H9 (cell line): ENCODE measurements at places on chromosomes 1 and 21. TPM values are rescaled to one million over a fixed set of nuclear protein-coding genes. Genes with fewer than 3 reads are reported as not detected.

DNA sequence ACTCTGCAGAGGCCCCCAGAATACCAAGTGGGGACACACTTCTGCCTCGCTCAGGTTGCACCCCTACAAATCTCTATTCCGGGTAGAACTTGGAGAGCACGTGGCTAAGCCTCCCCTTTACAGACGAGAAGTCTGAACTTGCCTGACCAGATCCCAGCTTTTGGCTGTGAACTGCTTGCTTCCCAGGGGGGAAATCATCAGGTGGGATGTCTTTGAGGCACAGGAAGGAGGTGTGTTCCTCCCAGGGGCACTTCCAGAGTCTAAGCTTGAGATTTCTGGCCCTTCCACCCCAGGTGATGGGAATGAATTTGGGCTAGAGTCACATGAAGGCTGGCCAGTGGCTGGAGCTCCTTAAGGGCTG lies 1.3 kb upstream of the S100A3 start:
- H3K36me3 ChIP-seq, result no peaks in the 10 kb centered on the region
- peaks cover under 1% of the 10 kb centered on the region; the same call in 1 of the 2 replicates for H3K4me1 ChIP-seq
- no peaks in the 10 kb centered on the region for H3K27me3 ChIP-seq
- H3K27ac ChIP-seq, result no peak overlapping the region

Gene GPR25
- total RNA-seq, result not detected in 2 replicates

Gene OR2T2
- not detected in 2 replicates for total RNA-seq

Gene LRRC38
- total RNA-seq, result 0.72 and 0.86 TPM in 2 replicates

DNA sequence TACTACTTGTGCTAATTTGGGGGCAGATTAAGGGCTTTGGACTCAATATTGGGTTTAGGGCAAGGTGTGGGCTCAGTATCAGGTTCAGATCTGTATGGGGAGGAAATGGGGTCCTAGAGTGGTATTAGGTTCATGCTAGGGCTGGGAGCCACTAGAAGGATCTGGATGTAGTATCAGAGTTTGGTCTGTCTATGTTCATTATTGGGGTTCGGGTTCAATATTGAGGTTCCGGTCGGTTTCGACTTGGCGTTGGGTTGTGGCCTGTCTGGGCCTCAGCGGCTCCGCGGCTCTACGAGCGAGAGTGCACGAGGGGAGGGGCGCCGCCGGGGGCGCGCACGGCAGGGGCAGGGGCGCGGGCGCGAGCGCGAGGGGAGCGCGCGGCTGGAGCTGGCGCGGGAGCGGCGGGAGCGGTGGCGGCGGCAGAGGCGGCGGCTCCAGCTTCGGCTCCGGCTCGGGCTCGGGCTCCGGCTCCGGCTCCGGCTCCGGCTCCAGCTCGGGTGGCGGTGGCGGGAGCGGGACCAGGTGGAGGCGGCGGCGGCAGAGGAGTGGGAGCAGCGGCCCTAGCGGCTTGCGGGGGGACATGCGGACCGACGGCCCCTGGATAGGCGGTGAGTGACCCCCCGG lies at the start of gene PTPRF:
PTPRF (plus strand) TSS at position 401 of the 624 bp plus-strand sequence. CDS start 14,193 bp downstream, outside the sequence.
- H3K36me3 ChIP-seq, result peaks cover 6% of the 10 kb centered on the region
- H3K27ac ChIP-seq, result no peak within 1 kb of the TSS
- H3K4me1 ChIP-seq, result peaks cover 6% of the 10 kb centered on the region; the same call in 1 of the 2 replicates

- peak; percentile 50 for DNase-seq
- H3K27ac ChIP-seq, result no peak overlapping the region
- no peaks in the 10 kb centered on the region for H3K27me3 ChIP-seq
- no peaks in the 10 kb centered on the region for H3K36me3 ChIP-seq
- H3K4me1 ChIP-seq, result no peaks in the 10 kb centered on the region; the same call in 1 of the 2 replicates
- no peak overlapping the region for H3K4me3 ChIP-seq
Observed at GRCh38 chr1:165397944-165398343, 41.4 kb upstream of the LMX1A start.

- H3K4me3 ChIP-seq, result no peak overlapping the region
- H3K27ac ChIP-seq, result no peak overlapping the region
- peak; percentile 57 for DNase-seq
- H3K36me3 ChIP-seq, result peaks cover 7% of the 10 kb centered on the region
Observed at GRCh38 chr1:2237773-2238172, 9.7 kb downstream of the SKI start.

Gene RNU1-4
- 1,874 and 2,051 TPM in 2 replicates for total RNA-seq

Gene TMEM81
- total RNA-seq, result 2.8 and 3.0 TPM in 2 replicates

- 0 out of 3 replicates have a peak, but pooled peaks cover 2% of the 10 kb centered on the region for H3K36me3 ChIP-seq
- H3K27me3 ChIP-seq, result no peaks in the 10 kb centered on the region
- H3K4me3 ChIP-seq, result no peak overlapping the region
Observed at GRCh38 chr21:29504751-29505321, 206.1 kb downstream of the BACH1 start.

Gene TMEM35B
- total RNA-seq, result 6.9 and 7.7 TPM in 2 replicates

- no peaks in the 10 kb centered on the region for H3K27me3 ChIP-seq
- peaks cover 33% of the 10 kb centered on the region for H3K36me3 ChIP-seq
- peak within 1 kb of the TSS; percentile 91 for H3K27ac ChIP-seq
- peaks cover 2% of the 10 kb centered on the region; the same call in 1 of the 2 replicates for H3K4me1 ChIP-seq
- DNase-seq, result peak; percentile 95
- H3K4me3 ChIP-seq, result peak within 1 kb of the TSS; percentile 100
Observed at GRCh38 chr1:149927563-149928400, at the start of gene SF3B4. SF3B4 (minus strand) TSS chr1:149927803; CDS start chr1:149927759, 44 bp downstream.

- no peak overlapping the region for H3K27ac ChIP-seq
- peaks cover 2% of the 10 kb centered on the region; the same call in 1 of the 2 replicates for H3K4me1 ChIP-seq
- no peaks in the 10 kb centered on the region for H3K36me3 ChIP-seq
- peak; percentile 53 for DNase-seq
- no peaks in the 10 kb centered on the region for H3K27me3 ChIP-seq
Observed at GRCh38 chr1:85230305-85230977, 29.0 kb downstream of the C1orf52 start.

GRCh38 chr1:70856201-70856600 lies 191.4 kb downstream of the PTGER3 start:
- H3K4me1 ChIP-seq, result no peaks in the 10 kb centered on the region; the same call in 1 of the 2 replicates
- no peaks in the 10 kb centered on the region; the same call in 2 of the 3 replicates for H3K36me3 ChIP-seq
- H3K27ac ChIP-seq, result no peak overlapping the region
- DNase-seq, result no peak

Gene KRTAP10-3
- not detected in 2 replicates for total RNA-seq

DNA sequence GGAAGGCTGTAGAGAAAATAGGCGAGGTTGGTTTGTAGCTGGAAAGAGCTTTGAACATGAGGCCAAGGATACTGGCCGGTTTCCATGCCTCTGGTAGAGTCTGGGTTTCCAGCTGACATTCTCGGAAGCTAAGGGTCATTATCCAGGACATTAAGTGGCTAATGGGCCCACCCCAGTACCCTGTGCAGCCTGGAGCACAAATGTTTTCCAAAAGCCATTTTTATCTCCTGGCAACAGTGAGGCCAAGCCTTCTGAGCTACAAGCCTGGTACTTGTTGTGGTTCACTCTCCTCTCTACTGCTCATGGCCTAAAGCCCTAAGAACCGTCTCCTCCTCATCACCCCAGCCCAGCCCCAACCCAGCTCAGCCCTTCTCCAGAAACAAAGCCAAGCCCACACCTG lies 122.9 kb downstream of the DMRTA2 start:
- no peak overlapping the region for H3K27ac ChIP-seq
- H3K27me3 ChIP-seq, result no peaks in the 10 kb centered on the region; the same call in 1 of the 2 replicates
- DNase-seq, result no peak
- H3K36me3 ChIP-seq, result no peaks in the 10 kb centered on the region

Gene SLC6A17
- 0.17 and 0.46 TPM in 2 replicates for total RNA-seq

GRCh38 chr1:94031591-94031990 lies 89.4 kb downstream of the ABCA4 start:
- no peaks in the 10 kb centered on the region for H3K36me3 ChIP-seq
- H3K27ac ChIP-seq, result no peak overlapping the region
- no peak overlapping the region for H3K4me3 ChIP-seq
- no peak for DNase-seq

Gene DYNLT5
- 0.83 and 0.86 TPM in 2 replicates for total RNA-seq

DNA sequence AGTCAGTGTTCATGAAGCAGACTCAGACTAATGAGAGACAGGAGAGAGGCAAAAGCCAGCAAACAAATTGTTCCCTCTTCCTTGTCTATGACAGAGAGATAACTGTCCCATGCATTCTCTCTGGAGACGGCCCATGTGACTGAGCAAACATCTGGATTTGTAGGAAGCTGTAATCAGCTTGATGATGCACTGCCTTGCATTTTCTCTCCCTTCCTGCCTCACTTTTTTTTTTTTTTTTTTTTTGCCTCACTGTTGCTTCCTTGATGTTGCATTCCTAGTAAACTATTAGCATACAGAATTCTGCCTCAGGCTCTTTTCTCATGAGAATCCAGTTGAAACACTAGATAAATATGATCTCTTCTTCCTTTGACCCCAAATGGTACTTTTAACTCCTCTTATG lies 134.5 kb downstream of the HHIPL2 start:
- H3K4me1 ChIP-seq, result no peaks in the 10 kb centered on the region
- H3K27me3 ChIP-seq, result no peaks in the 10 kb centered on the region
- no peak overlapping the region for H3K27ac ChIP-seq

GRCh38 chr1:88891318-88891950 lies at the start of gene GTF2B:
GTF2B (minus strand) TSS chr1:88891567; CDS start chr1:88891499, 68 bp downstream.
- H3K4me3 ChIP-seq, result peak within 1 kb of the TSS; percentile 99
- H3K27ac ChIP-seq, result no peak within 1 kb of the TSS
- peaks cover 5% of the 10 kb centered on the region for H3K36me3 ChIP-seq
- no peaks in the 10 kb centered on the region for H3K4me1 ChIP-seq
- H3K27me3 ChIP-seq, result no peaks in the 10 kb centered on the region

Gene FAM3B
- total RNA-seq, result 4.0 and 5.0 TPM in 2 replicates

GRCh38 chr1:66290761-66291530 lies 243.0 kb upstream of the SGIP1 start:
- no peaks in the 10 kb centered on the region for H3K36me3 ChIP-seq
- no peak for DNase-seq
- H3K27ac ChIP-seq, result no peak overlapping the region
- H3K27me3 ChIP-seq, result no peaks in the 10 kb centered on the region; the same call in 1 of the 2 replicates

GRCh38 chr21:18620436-18620835 lies 216.9 kb upstream of the TMPRSS15 start:
- no peak overlapping the region for H3K4me3 ChIP-seq
- no peak overlapping the region for H3K27ac ChIP-seq
- no peak for DNase-seq
- H3K36me3 ChIP-seq, result no peaks in the 10 kb centered on the region

DNA sequence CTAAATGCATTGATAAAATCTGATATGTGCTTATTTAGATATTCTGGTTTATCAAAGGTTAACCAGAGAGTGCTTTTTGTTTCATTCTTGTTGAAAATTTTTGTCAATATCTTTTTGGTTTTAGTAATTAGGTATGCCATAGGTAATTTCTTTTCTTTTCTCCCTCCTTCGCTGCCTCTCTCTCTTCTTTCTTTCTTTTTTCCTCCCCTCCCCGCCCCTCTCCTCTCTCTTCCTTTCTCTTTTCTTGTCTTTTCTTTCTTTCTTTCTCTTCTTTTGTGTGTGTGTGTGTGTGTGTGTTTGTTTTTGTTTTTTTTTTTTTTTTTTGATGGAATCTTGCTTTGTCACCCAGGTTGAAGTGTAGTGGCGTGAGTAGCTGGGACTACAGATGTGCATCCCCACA lies 14.4 kb upstream of the MACF1 start:
- H3K4me3 ChIP-seq, result no peak overlapping the region
- H3K27ac ChIP-seq, result no peak overlapping the region
- H3K36me3 ChIP-seq, result no peaks in the 10 kb centered on the region
- peaks cover 9% of the 10 kb centered on the region; the same call in 1 of the 2 replicates for H3K4me1 ChIP-seq
- DNase-seq, result no peak

Gene NBPF20
- total RNA-seq, result 0.22 and 0.28 TPM in 2 replicates

- DNase-seq, result peak; percentile 12
- no peak overlapping the region for H3K4me3 ChIP-seq
- no peak overlapping the region for H3K27ac ChIP-seq
- H3K4me1 ChIP-seq, result no peaks in the 10 kb centered on the region
- H3K27me3 ChIP-seq, result no peaks in the 10 kb centered on the region
Observed at GRCh38 chr1:205922314-205922713, 20.9 kb downstream of the SLC26A9 start.

DNA sequence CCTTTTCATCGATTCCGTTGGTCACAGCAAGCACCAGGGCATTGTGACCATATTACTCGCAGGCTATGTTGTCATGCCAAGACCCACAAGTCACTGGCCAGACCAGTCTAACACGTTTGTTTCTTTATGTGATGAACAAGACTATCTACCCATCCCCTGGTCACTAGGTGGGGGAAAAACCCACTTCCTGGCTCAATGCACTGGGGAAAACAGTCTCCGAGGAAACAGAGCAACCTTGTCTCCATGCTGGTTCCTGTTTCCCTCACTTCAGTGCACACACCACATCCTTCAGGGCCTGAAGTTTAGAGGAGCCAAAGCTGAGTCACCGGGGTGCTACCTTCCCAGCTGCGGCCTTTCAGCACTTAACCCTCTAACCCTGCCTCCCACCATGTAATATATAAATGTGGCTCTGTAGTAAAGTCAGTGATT lies 20.9 kb downstream of the ERICH3 start:
- no peak overlapping the region for H3K4me3 ChIP-seq
- no peaks in the 10 kb centered on the region for H3K27me3 ChIP-seq
- no peaks in the 10 kb centered on the region for H3K36me3 ChIP-seq
- no peaks in the 10 kb centered on the region for H3K4me1 ChIP-seq
- H3K27ac ChIP-seq, result no peak overlapping the region
- DNase-seq, result no peak

GRCh38 chr21:44294391-44295162 lies 5.3 kb upstream of the PFKL start:
- no peak overlapping the region for H3K4me3 ChIP-seq
- no peaks in the 10 kb centered on the region for H3K36me3 ChIP-seq
- DNase-seq, result no peak
- H3K27ac ChIP-seq, result no peak overlapping the region
- H3K27me3 ChIP-seq, result no peaks in the 10 kb centered on the region
- no peaks in the 10 kb centered on the region; the same call in 1 of the 2 replicates for H3K4me1 ChIP-seq

- DNase-seq, result no peak
- H3K4me3 ChIP-seq, result no peak overlapping the region
- no peaks in the 10 kb centered on the region for H3K4me1 ChIP-seq
- H3K27me3 ChIP-seq, result no peaks in the 10 kb centered on the region
- H3K27ac ChIP-seq, result no peak overlapping the region
Observed at GRCh38 chr1:97832481-97832880, 88.4 kb downstream of the DPYD start.

Gene OR2L8
- total RNA-seq, result 0.24 TPM in 1 of 2 replicates, not detected in the other

DNA sequence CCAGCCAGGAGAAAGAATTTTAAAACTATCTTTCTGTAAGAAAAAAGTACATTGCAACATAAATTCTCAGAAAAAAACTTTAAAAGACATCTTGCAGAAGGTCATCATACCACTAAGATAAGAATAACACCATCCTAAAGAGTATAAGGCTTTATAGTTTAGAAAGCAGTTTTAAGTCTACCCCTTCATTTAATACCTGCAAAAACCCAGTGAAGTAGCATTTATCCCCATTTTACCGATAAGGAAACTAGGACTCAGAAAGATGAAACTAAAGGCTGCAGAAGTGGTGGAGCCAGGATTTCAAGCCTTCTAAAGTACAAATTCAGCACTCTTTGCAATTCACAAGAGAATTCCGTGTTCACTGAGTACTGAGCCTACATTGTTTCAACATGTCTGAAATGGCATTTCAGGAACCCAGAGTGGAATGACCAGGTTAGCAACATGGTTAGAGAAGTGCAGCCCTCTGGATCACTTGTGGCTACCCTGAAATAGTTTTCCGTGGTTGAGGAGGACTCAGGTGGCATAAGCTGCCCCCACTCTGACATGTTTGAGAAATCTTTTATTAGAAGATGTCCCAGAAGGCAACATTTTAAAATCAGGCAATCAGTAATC lies 6.7 kb downstream of the MYCL start:
- H3K4me1 ChIP-seq, result peaks cover 22% of the 10 kb centered on the region
- no peak overlapping the region for H3K27ac ChIP-seq
- peaks cover 2% of the 10 kb centered on the region; the same call in 1 of the 2 replicates for H3K36me3 ChIP-seq
- H3K4me3 ChIP-seq, result no peak overlapping the region
